Activated naive CD4-positive, alpha-beta T cell treated with anti-CD3 and anti-CD28 coated beads for 36 hours (primary cell): ENCODE measurements at places on chromosomes 2 and 18.
A peak's percentile ranks its signal among the peaks of the same experiment; 100 is the strongest.

DNA sequence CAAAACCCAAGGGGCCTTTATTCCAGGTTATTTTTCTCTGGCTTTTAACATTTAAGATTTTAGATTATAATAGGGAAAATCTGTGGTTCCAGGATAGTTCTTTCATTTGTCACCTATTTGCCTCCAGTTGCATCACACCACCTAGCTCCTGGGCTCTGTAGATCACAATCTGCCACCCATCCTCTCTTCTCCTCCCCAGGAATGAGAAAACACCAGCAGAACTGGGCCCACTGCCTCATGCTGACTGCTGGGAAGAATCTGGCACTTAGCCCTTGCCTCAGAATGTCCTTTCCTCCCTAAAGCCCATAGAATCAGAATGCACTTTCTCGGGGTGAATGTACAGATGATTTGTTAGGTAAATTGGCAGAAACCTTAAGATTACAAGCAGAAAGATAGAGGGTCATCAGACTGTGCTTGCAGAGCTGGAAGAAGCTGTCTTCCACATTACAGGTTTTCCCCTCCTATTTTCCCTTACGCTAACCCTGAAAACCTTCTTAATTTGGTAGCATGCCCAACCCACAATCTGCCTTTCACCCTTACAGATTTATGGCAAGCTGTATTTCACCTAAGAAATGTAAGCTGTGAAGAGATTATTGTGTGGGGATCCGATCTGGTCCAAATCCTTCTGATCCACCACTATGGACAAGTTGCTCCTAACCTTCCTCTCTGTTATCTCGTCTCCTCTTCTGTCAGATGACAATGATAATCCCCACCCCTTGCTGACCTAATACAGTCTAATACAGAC, 72.6 kb downstream of the LRRC30 start:
- peaks cover 2% of the 10 kb centered on the region for H3K27me3 ChIP-seq
- no peak overlapping the region for H3K4me3 ChIP-seq
- no peak overlapping the region for H3K27ac ChIP-seq
- H3K4me1 ChIP-seq = no peaks in the 10 kb centered on the region
- H3K36me3 ChIP-seq = no peaks in the 10 kb centered on the region
- no peak for DNase-seq

DNA sequence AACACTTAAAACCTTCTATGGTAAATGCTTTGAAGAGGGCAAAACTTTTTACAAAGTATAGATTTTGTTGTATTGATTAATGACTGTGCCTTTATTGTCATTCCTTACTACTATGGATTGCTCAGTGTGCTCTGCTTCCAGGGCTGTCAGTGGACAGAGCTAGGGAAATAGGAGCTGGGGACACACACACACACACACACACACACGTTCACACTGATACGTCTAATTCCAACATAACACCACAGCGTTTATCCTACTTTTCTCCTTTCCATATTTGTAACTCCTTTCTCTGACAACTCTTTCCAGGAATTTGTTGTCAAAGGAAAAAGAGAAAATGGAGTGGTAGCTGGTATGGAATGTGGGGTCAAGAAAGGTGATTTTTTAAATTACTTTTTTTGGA, 21.8 kb downstream of the WDR7 start:
- H3K27me3 ChIP-seq = no peaks in the 10 kb centered on the region
- H3K4me3 ChIP-seq = no peak overlapping the region
- peaks cover 21% of the 10 kb centered on the region for H3K4me1 ChIP-seq
- no peak for DNase-seq
- H3K36me3 ChIP-seq = peaks cover 21% of the 10 kb centered on the region

- no peak for DNase-seq
- peaks cover 18% of the 10 kb centered on the region for H3K4me1 ChIP-seq
- H3K36me3 ChIP-seq = peaks cover 23% of the 10 kb centered on the region
- H3K27ac ChIP-seq = no peak overlapping the region
- no peaks in the 10 kb centered on the region for H3K27me3 ChIP-seq
Measured at GRCh38 chr2:42585779-42586178, 17.3 kb downstream of the MTA3 start.

DNA sequence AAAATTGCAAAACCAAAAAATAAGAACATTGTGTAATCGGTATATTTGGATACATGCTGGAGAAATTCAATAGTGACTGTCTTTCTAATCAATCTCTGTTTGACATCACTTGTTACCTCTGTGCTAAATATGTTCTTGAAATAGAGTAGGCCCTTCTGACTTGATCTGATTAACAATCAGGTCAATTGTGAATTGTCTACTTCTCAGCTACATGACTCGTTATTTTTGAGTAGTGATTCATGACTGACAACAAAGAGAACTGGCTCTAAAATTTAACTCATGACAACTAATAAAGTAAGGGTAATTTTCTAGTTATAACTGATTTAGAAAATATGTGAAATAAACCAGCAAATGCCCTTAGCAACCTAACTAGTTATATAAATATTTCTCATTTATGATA, 312.1 kb downstream of the TMX3 start:
- H3K4me1 ChIP-seq = no peaks in the 10 kb centered on the region
- DNase-seq = no peak
- H3K27me3 ChIP-seq = no peaks in the 10 kb centered on the region
- no peak overlapping the region for H3K4me3 ChIP-seq

DNA sequence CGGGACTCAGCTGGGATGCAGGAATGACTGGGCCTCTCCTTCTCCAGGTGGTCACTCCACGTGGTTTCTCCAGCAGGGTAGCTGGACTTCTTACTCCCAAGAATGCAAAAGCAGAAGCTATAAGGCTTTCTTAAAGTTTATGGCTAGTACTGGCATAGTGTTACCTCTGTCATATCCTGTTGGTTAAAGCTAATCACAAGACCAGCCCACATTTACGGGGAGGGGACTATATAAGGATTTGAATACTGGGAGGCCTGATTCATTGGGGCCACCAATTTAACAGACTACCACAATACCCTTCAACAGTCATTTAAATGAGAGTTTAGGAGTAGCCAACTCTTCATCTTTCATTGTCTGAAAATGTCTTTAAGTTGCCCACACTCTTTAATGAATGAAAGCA, 94.4 kb upstream of the TSPYL6 start:
- no peaks in the 10 kb centered on the region for H3K4me1 ChIP-seq
- H3K27me3 ChIP-seq = peaks cover 4% of the 10 kb centered on the region
- no peak overlapping the region for H3K27ac ChIP-seq

DNA sequence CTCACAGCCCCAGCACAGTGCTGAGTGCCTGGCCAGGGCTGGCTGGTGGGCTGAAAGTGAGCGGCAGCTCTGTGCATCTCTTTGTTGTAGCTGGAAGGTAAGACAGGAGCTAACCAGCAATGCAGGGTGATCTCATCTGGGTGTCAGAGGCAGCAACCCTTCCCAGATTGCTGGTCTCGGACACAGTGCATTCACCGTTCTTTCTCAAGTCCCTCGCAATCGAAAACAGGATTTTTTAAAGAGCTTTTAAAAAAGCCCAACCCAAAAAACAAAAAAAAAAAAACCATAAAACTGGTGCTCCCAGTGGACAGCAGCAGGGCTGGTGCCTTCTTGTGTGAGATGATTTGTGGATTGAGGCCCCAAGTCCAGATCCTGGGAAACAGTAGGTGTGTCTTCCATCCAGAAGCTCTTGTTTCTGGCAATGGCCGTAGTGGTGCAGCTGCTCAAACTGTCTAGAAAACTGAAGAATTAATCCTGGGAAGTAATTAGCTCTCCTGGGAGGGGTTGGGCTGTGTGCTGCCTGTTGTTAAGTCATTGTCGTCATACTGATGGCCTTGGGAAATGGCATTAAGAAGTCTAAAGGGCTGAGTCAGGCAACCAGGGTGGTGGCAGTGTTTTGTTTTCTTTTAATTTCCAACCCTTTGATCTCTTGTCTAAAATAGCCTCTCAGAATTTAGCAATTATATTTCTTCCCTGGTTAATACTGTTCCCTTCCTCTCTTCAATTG, 156.7 kb downstream of the KLHL29 start:
- no peak overlapping the region for H3K4me3 ChIP-seq
- no peak overlapping the region for H3K27ac ChIP-seq
- peaks cover 2% of the 10 kb centered on the region for H3K4me1 ChIP-seq
- DNase-seq = no peak
- no peaks in the 10 kb centered on the region for H3K27me3 ChIP-seq

DNA sequence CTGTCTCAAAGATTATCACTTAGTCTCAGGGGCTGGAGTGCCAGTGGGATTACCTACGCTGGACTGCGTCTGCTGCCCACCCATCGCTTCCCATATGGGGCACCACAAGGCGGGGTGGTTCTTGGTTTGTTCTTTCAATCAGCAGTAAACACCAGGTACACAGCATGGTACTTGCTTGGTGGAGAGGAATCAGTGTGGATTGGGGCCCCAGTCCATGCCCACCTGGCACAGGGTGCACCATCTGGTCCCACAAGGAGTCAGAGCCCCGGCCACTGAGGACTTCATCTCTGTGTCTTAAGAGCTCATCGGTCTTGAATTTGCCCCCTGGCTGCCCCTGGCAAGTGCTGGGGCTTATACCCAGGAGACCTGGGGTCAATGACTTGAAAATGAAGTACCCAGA, 96.2 kb downstream of the GLI2 start:
- DNase-seq = no peak
- H3K4me3 ChIP-seq = no peak overlapping the region
- no peaks in the 10 kb centered on the region for H3K27me3 ChIP-seq
- H3K4me1 ChIP-seq = no peaks in the 10 kb centered on the region
- no peak overlapping the region for H3K27ac ChIP-seq

- H3K27me3 ChIP-seq = no peaks in the 10 kb centered on the region
- H3K4me1 ChIP-seq = peaks cover 21% of the 10 kb centered on the region
- no peak overlapping the region for H3K4me3 ChIP-seq
- no peaks in the 10 kb centered on the region for H3K36me3 ChIP-seq
- H3K27ac ChIP-seq = no peak overlapping the region
Measured at GRCh38 chr18:45658756-45659155, 43.5 kb downstream of the SLC14A2 start.

DNA sequence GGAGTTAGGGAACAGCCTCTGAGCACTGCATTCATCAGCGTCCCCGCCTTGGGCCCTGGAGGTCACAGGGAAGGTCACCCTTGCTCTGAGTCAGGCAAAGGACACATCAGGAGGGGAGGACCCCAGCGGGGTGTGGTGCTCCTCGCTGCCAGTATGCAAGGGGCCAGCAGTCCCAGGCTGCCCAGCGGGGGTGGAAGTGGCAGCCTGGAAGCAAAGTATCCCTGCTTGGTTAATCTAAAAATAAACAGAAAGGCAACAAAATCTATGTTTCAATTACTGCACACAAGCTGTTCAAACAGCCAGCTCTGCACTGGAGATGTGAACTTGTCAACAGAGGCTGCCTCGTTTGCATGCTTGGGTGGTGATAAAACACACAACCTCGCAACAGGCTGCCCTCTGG, 164.1 kb downstream of the KLHL29 start:
- DNase-seq = no peak
- no peaks in the 10 kb centered on the region for H3K27me3 ChIP-seq
- H3K4me1 ChIP-seq = no peaks in the 10 kb centered on the region
- no peak overlapping the region for H3K4me3 ChIP-seq
- no peaks in the 10 kb centered on the region for H3K36me3 ChIP-seq
- H3K27ac ChIP-seq = no peak overlapping the region

GRCh38 chr2:236857781-236858180, 227.9 kb upstream of the COPS8 start:
- H3K4me1 ChIP-seq = no peaks in the 10 kb centered on the region
- DNase-seq = no peak
- H3K27ac ChIP-seq = no peak overlapping the region
- no peaks in the 10 kb centered on the region for H3K36me3 ChIP-seq

- no peaks in the 10 kb centered on the region for H3K36me3 ChIP-seq
- no peaks in the 10 kb centered on the region for H3K27me3 ChIP-seq
- no peak overlapping the region for H3K4me3 ChIP-seq
- DNase-seq = no peak
- H3K4me1 ChIP-seq = peaks cover 16% of the 10 kb centered on the region
- no peak overlapping the region for H3K27ac ChIP-seq
Measured at GRCh38 chr2:215811409-215812345, 201.7 kb downstream of the MREG start.

DNA sequence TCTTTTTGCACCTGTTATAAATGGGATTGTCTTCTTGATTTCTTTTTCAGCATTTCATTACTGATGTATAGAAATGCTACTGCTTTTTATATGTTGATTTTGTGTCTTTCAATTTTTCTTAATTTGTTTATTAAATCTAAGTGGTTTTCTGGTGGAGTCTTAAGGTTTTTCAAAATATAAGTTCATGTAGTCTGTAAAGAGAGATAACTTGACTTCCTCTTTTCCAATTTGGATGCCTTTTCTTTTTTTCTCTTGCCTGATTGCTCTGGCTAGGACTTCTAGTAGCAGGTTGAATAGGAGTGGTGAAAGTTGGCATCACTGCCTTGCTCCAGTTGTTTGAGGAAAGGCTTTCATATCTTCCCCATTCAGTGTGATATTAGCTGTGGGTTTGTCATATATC, 28.6 kb upstream of the GALNT5 start:
- H3K27ac ChIP-seq = no peak overlapping the region
- peaks cover 25% of the 10 kb centered on the region for H3K27me3 ChIP-seq
- DNase-seq = no peak
- no peaks in the 10 kb centered on the region for H3K4me1 ChIP-seq

GRCh38 chr2:202452744-202453143, 76.6 kb downstream of the BMPR2 start:
- H3K36me3 ChIP-seq = no peaks in the 10 kb centered on the region
- H3K4me1 ChIP-seq = no peaks in the 10 kb centered on the region
- H3K4me3 ChIP-seq = no peak overlapping the region
- H3K27ac ChIP-seq = no peak overlapping the region
- DNase-seq = no peak

GRCh38 chr2:231679908-231680284, 28.4 kb upstream of the PTMA start:
- no peak overlapping the region for H3K4me3 ChIP-seq
- no peak for DNase-seq
- no peaks in the 10 kb centered on the region for H3K36me3 ChIP-seq
- no peak overlapping the region for H3K27ac ChIP-seq

GRCh38 chr2:101560780-101561315, 85.9 kb upstream of the RFX8 start:
- H3K27ac ChIP-seq = peak overlapping the region; percentile 51
- no peak overlapping the region for H3K4me3 ChIP-seq
- no peak for DNase-seq
- peaks cover 5% of the 10 kb centered on the region for H3K36me3 ChIP-seq
- H3K4me1 ChIP-seq = peaks cover 34% of the 10 kb centered on the region

DNA sequence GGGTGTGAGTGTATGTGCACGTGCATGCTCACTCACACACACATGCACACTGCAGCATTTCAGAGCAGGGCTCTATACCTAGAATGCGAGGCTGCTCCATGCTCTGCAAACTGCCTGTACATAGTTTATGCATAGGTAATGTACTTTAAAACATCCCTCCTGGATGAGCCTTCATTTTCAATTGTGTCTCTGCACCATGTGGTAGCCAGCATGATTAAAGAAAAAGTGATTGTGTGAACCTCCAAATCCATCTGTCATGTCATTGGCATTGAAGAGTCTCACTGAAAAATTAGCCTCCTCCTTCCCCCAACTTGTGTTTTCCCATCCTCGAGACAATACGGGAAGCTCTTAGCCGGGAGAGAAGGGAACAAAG, 120.9 kb upstream of the SPATS2L start:
- no peaks in the 10 kb centered on the region for H3K36me3 ChIP-seq
- H3K4me1 ChIP-seq = no peaks in the 10 kb centered on the region
- no peak overlapping the region for H3K4me3 ChIP-seq
